Activated CD4-positive, alpha-beta memory T cell treated with anti-CD3 and anti-CD28 coated beads, Interleukin-2, amount 10 ng/mL, durations not matched to agents 7 days and 5 days (primary cell): ENCODE measurements at places on chromosomes 1 and 21.

DNA sequence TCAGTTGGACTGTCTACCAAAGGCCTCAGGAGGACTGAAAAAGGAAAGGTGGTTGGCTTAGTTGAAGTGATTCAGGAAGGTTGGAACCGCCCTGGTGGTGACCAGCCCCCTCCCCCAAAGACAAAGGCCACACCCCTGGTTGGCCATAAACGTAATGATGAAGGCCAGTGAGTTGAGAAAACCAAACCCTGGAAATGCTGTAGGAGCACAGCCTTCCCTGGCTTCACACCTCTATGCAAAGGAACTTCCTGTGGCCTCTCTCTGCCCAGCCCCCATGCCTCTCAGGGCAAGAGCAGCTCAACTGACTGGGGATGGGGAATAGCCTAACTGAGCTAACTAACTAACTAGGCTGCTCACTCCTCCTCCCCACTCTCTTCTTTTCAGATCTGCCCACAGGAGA lies 90.4 kb downstream of the NPHP4 start:
- DNase-seq, result no peak

GRCh38 chr1:63612564-63612963 lies 19.4 kb downstream of the PGM1 start:
- no peak for DNase-seq

GRCh38 chr1:5338466-5338865 lies 653.8 kb downstream of the NPHP4 start:
- no peak for DNase-seq

DNA sequence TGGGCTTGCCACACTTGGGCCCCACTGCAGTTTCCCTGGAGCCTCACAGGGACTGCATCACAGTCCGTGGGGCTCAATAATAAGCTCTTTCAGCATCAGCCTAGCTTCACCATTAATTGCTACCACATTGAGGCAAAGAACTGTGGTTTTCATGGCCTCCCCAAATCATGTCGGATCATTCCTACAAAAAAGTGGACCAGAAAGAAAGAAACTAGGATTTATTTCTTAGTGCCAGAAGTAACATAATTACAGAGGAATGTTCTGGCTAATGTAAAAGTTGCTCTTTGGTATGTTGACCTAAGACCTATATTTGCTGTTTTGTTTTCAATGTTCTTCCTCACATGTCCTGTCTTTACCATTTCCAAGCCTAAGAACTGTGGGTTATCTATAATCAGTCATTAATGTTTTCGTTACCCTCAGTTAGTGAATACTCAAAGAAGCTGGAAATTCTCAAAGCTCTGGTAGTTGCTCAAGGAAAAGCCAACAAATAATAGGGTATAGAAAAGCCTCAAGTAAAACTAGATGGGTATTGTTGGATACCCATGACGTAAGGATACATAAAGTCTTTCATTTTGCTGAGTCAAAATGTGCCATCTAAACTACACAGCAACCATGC lies 173.9 kb downstream of the LTN1 start:
- no peak for DNase-seq

DNA sequence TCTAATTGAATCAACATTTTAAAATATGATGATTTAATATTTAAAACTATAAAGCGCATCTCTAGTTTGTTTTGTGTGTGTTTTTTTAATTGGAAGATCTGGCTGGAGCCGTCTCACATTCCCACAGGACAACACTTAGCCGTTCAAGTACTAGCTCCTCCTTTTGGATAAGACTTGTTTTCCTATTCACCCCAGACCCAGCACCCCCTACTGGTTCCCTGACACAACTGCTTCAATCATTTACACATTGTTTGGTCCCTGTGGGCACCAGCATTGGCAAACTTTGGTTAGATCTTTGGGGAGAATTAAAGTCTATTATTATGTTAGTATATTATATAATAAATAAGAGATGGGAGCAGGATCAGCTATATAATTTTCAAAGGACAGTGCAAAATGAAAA lies 34.5 kb downstream of the TYW3 start:
- DNase-seq, result no peak

DNA sequence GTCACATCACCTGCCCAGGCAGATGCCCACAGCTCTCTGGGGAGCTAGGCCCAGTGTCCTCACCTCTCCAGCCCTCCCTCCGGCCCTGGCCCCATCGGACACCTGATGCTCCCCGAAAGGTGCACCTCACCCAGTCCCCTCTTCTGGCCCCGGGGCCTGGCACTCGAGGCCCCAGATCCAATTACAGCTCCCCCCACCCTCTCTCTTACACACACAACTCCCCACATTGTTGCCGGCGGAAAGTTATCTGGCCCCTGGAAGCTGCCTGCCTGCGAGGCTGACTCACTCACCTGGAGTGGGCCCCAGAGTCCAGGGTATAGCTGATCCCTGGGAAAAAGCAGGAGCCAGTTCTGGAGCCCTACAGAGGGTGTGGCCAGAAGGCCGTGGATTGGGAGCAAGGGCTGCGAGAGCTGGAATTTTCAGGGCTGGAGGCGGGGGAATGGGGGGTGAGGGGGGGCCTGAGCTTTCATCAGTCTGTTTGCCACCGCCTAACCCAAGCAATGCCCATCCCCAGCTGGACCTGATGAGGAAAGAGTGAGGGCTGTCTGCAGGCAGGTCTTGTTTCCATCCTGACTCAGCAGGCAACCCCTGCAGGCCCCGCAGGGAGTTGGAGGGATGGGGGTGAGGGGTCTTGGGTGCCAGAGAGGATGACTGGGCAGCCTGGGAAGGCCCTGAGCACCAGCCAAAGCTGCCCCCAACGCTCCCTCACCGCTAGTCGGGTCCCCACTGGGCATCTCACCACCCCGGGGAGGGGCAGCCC lies 948 bp downstream of the FBXO2 start:
- DNase-seq, result no peak

DNA sequence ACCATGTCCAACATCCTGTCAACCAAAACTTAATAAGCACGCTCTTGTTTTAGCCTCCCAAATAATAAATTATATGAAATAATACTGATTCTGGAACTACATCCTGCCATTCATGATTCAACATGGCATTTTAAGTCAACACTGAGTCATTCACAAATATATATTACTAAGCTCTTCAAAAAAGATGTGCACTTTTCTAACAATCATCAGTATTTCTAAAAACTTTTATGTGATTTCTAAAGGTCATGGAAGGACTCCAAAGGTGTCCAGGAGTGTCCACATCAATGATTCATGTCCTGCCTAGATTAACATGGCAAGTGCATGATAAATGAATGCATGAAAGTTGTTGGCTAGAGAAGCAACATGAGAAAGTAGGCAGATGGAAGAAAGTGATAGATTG lies 51.6 kb downstream of the NEGR1 start:
- no peak for DNase-seq

DNA sequence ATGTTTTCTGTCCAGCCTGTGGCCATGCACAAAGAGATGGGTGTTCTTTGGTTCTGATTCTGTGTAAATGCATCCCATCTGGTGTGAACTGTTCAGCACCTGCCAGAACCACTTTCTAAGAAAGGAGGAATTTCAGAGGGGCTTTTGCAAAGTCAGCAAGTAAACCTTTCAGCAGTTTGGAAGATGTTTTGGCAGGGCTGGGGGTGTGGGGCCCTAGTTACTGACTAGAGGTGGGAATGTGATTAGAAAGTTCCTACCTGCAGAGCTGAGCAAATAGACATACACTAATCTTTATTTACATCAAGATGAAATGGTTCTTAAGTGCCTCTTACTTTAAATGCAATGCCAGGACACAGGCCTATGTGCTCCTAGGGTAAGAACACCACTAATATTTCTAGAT lies 378.1 kb upstream of the USP24 start:
- no peak for DNase-seq

GRCh38 chr1:182596934-182597333 lies 7.3 kb downstream of the RGS16 start:
- DNase-seq, result no peak

DNA sequence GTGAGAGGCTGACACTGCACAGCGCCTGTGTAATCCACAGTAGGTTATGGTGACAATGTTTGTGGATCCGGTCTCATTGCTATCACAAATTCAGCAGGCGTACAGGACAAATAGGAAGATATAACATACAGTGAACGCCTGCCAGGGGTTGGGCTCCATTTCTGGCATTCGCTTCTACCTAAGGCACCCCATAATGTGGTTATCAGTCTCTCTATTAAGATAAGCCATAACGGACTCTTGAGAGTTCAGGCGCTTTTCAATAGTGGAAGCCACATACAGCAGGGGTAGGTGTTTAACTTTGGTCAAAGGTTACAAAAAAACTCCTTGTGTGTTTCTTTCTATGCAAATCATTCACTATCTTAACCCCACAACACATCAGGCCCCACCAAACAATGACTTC lies 72.8 kb downstream of the SIPA1L2 start:
- DNase-seq, result no peak

DNA sequence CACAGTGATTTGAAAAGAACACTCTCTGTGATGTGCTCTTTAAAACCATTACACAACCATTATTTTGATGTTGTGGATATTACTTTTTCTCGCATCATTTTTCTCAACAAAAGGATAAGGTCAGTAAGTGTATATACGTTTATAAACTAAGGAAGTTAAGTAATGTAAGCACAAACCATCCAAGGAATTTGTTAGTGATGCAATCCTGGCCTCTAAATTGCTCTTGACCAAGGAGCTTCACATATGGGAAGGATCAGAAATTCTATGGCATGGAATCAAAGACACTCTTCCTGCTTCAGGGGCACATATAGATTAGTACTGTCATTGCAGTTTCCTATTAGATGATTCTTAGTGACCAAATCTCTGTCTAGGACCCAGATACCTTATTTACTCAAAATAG lies 3.6 kb upstream of the PPP2R5A start:
- no peak for DNase-seq

GRCh38 chr1:72678683-72679082 lies 396.3 kb upstream of the NEGR1 start:
- DNase-seq, result no peak

- no peak for DNase-seq
Measured at GRCh38 chr1:156502894-156503697, 2.5 kb upstream of the MEF2D start.

DNA sequence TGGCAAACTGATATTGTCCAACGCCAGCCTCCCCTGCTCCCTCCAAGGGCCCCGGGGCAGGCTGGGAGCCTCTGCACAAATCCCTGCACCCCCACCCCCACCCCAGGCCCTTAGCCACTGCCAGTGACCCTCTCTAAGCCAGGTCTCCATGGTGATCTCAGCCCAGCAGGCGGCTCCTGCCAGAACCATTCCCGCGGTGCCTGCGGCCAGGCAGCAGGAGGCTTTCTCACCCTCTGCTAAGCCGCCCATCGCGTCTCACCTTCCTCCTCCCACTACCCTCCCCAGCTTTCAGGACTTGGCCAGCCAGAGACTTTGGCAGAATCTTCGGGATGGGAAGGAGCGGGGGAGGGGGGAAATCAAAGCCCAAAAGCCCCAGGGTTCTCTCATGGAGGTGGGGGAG lies 46.8 kb upstream of the WASF2 start:
- no peak for DNase-seq

DNA sequence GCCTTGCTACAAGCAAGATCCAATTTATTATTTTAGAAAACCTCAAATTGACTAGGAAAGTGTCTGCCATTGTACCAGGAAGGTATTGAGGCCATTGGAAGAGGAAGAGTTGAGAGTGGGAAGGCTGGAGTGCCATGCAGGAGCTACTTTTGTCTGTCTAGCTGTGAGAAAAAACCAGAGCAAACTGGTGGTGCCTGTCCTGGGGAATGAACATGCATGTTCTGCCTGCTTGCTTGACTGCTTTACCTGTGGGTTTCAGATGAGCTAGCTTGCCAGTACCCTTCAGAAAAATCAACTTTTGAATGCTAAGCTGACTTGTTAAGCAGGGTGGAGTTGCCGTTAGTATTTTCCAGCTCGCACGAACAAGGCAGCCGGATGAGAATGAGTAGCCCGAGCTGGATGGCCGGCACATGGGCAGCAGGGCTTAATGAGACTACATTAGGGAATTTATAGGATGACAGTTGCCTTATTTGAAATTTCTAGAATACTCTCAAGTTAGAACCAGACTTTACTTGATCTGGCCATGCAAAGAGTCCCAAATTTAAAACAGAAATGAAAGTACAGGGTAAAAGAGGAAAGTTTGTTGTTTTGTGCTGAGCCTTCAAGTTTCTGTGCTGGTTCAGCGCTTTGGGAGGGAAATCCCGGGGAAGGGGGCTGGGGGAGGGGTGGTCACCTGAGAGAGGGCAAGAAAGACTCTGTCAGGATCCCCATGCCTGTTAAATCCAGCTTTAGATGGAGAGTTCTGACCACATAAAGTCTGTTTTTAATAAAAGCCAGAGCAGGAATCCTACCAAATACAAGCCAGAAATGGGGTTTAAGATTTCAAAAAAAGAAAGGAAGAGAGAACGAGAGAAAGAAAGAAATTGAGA lies 29.6 kb upstream of the C1orf105 start:
- no peak for DNase-seq

- DNase-seq, result no peak
Measured at GRCh38 chr1:17176306-17177061, 28.4 kb upstream of the PADI1 start.

- DNase-seq, result no peak
Measured at GRCh38 chr1:167263819-167264464, 43.3 kb downstream of the POU2F1 start.

DNA sequence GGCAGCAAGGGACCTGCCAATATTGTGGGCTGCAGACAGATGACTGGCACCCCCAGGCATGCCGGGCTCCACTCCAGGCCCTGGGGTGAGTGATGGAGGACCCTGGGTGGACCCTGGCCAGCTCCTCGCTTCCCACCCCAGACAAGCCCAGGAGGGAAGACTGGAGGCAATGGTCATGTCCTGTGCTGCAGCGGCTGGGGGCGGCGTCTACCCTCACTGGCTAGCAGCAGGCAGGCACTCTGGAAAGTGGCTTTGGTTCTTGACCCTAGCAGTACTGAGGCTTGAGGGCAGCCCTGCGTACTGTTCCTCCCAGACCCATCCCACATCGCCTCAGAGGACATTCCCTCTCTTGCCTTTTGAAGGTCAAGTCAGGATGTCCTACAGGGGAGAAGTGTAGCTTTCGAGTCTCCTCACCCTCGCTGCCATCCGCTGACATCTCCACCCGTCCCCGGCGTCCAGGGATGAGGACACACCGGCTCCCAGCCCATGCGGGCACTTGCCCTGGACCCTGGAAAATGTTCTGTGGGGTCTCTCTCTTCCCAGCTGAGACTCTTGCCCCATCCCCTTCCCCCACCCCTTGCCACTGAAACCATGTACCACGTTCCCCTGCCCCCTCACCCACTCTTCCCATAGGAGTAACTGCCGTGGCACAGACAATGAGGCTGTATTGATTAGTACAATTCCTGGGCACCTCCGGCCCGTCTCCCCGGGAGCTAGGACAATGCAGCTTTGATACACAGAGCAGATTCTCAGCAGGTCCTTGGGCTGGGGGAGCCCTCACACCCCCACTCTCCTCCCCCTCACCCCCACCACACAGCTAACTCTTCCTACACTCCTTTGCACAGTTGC lies 15.0 kb downstream of the SLC6A9 start:
- DNase-seq, result no peak

DNA sequence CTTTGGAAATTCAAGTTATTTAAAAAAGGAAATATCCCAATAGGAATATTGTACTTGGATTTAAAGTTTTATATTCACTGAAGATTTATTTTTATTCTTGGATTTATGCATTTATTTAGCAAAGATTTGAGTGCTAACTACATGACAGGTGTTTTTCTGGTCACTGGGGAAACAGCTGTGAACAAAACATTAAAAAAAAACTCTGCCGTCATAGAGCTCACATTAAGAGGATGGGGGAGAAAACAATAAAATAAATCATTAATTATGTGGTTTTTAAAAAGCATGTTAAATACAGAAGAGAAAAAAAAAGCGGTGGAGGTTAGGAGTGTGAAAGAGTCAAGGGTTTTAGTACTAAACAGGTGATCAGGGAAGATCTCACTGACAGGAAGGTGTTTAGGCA lies 149.9 kb downstream of the GALNT2 start:
- no peak for DNase-seq

GRCh38 chr1:12405325-12406210 lies 175.7 kb downstream of the VPS13D start:
- no peak for DNase-seq

GRCh38 chr1:171488190-171488929 lies 3.0 kb downstream of the PRRC2C start:
- DNase-seq, result no peak
